Cerebellar nuclear complex (tissue), 1 donor: ENCODE measurements at places on chromosomes 12 and 14.
A peak's percentile ranks its signal among the peaks of the same experiment; 100 is the strongest.

GRCh38 chr14:68154275-68154674, 334.7 kb downstream of the RAD51B start:
- no peak for DNase-seq

DNA sequence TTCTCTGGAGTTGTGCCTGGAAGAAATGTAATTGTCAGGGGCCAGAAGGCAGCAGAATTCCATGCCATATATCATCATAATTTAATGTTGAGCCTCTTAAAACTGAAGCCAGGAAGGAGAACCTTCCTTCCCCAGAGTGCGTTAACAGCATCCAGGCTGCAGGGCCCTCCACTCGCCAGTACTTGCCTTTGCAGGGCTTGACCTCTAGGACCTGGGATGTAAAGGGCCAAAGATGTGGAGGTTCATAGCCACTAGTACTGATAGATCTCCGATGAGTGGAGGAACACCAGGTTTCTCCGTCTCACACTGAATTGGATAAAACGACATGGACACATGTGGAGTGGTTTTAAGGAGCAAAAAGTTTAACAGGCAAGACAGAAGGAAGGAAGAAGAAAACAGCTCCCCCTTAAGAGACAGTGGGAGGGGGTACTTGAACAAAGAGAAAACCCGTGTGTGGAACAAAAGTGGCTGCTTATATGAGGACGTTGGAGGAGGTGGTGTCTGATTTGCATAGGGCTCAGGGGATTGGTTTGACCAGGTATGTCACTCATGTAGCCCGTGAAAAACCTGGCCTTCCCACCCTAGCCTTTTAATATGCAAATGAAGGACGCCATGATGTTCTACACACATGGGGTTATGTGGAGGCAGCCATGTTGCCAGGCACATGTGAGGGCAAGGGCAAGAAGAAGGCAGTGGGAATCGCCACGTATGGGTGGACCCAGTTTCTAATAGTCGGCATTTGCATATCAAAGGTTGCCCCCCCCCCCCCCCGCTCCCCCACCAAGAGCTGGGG, 38.8 kb upstream of the WSCD2 start:
- no peak for DNase-seq

DNA sequence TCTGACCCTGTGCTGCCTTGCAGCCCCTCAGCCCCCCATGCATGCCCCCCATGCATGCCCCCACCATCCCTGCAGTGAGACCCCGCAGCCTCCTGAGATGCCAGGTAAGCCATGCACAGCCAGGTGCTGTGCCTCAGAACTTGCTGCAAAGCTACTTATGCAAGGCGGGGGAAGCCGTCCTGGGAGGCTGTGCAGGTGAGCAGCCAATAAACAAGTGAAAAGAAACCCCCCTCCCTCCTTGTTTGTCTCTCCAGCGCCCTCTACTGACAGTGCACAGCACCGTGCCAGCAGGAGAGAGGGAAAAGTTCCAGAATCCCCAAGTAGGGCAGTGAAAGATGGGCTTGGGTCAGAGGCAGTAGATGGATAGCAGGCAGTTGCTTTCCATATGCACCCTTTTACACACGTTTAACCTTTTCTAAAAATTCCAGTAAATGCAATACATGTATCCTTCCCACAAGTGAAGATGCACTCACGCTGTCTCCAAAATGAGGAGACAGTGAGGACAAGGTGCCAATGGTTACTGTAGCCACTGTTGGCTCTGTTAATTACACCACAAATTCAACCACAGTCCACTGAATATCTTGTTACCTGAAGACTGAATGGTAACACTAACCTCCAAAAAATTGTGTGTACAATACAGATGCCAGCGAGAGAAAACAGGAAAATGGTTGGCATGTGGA, 18.0 kb downstream of the TNFAIP2 start:
- DNase-seq: no peak

DNA sequence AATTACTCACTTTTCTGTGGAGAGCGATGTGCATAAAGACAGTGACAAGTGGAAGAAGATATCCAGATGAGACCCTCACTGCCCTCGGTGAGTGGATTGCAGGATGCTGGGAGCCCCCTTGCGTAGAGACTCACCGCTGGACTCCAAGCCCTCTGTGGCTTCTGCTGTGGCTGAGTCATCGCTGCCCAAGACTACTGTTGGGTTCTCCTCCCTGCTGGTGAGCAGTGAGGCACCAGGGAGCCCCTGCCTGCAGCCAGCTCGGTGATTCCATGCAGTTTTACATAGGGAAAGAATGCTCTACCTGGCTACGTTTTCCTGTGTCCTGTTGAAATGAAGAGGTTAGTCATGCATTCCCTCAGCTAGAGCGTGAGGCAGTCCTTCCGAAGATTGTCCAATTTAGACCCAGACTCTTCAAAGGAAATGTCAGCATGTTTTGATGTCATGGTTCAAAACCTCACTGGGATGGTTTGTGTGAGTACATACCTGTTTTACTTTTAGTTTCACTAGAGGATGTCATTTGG, 28.2 kb downstream of the TRAF3 start:
- no peak for DNase-seq

GRCh38 chr14:22780105-22780679, 13.7 kb downstream of the OXA1L start:
- DNase-seq: no peak

DNA sequence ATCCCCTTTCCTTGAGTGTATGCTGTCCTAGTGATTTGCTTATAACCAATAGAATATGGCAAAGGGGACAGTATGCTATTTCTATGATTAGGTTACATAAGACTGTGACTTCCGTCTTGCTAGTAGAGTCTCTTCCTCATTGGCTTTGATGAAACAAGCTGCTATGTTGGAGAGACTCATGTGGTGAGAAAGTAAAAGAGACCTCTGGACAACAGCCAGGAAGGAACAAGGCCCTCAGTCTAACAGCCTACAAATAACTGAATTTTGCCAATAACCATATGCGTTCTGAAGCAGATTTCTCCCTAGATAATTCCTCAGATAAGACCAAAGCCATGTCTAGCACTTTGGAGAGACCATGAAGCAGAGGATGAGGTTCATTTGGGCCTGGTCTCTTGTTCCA, 134.5 kb upstream of the NAV3 start:
- DNase-seq: no peak

- no peak for DNase-seq
Observed at GRCh38 chr14:90567191-90567590, 170.4 kb downstream of the CALM1 start.

DNA sequence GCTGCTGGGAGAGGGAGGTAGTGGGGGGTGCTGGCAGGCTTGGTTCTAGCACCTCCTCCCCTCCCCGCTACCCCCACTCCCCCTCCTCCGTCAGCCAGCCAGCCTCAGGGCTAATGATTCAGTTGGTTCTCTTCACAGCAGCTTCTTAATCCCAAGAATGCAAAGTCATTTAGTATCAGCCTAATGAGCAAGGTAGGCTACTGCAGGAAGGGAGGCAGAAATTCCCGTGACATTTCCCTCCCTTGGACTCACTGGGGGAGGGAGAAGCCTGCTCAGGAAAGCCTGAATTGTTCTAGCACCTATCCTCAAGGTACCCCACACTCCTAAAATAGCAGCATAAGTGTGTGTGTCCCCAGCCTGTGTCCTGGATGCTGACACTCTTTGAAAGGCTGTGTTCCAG, 29.8 kb downstream of the ITPK1 start:
- DNase-seq: no peak

DNA sequence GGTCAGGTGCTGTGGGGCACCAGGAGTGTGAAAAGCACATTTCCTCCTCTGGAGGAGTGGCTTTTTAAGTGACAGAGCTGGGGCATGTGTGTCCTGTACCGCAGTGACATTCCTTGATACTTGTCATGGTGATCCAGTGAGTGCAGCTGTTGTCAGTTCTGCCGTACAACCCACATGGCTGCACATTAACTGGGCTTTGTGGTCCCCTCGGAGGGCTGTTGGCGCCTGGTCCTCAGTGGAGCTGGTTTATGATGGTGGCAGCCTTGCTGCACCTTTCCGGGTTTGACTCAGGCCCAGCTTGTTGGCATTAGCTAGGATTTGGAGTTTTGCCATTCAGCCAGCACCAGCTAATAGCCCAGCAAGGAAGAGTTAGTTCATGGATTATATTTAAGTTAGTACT, 77.0 kb downstream of the SLC25A47 start:
- DNase-seq: peak; percentile 51

DNA sequence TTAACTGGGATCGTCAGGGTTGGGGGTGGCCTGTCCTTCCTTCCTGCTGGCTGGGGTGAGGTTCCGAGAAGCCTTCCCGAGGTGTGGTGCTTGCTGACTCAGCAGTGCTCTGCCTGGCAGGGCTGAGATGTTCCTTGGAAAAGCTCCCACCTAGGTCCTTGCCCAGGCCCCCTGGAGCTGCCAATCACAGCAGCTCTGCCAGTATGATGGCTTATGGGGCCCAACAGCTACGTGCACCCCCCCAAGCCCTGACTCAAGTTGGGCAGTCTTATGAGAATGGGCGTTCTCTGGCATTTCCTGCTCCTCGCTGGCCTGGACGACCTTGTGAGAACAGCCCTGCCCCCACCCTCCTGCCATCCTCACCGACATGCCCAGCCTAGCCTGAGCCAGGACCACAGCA, 292.2 kb upstream of the CRY1 start:
- no peak for DNase-seq

- DNase-seq: no peak
Observed at GRCh38 chr14:91367173-91368171, 50.1 kb downstream of the CCDC88C start.

DNA sequence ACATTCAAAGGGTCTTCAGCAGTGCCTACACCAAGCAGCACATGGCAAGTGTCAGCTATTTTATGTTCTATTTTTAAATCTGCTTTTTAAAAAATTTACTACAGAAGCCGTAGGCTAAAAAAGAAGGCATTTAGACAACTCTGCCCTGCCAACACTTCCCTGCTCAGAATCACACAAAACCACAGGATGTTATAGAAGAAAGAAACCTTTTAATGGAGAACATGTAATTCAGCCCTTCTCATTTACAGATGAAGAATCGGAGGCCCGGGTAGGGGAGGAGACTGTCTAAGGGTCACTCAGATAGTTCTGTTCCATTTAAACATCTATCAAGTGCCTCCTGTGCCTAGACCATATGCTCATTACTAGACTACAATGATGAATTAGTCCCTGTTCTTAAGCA, 171.8 kb upstream of the NTF3 start:
- no peak for DNase-seq

GRCh38 chr14:89753828-89754412, 200.6 kb downstream of the EFCAB11 start:
- no peak for DNase-seq

DNA sequence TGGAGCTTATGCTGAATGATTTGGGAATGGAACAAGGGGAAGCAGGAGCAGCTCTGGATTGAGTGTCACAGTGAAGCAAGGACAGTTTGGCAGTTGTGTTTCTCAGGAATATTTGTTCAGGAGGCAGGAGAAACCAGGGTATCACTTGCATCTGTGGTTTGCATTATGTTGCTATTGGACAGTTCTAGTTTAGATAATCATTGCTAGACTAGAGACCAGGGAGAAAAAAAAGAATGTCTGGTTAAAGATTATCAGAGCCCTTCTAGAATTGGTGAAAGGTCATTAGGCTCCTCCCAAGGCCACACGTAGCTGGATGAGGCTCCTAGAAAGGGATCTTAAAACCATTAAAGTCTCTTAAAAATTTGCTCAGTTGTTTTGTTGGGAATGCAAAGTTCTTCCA, 17.0 kb upstream of the SRSF5 start:
- no peak for DNase-seq

- DNase-seq: no peak
Observed at GRCh38 chr14:22469538-22470303, 119.3 kb downstream of the DAD1 start.

GRCh38 chr14:78251308-78251707, 81.1 kb downstream of the NRXN3 start:
- no peak for DNase-seq

DNA sequence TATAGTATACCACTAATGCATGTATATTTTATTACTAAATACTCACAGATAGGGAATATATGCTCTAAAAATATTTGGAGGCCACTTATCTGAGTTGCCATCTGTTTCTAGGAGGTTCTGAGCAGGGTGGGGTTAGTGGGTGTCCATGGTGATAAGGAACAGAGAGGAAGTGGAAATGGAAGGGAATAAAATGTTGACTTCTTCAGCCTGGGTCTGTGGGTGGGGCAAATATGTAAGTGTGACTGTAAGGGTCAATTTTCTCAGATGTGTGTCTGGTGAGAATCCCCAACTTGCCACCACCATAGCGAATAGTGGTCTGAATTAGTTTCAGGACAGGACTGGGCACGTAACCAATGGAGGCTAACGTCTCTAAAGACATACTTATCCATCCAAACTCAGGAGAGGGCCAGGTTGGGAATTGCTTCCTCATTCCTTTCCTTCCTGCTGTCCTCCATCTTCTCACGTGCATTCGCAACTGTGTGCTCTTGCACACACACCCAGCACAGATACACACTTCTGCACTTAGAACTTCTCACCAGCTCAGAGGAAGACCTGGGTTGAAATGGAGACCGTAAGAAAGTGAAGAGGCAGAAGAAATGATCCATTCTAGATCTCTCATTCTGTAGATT, 54.2 kb upstream of the GZMB start:
- no peak for DNase-seq

GRCh38 chr14:49961270-49962222, 68.7 kb downstream of the ARF6 start:
- no peak for DNase-seq

DNA sequence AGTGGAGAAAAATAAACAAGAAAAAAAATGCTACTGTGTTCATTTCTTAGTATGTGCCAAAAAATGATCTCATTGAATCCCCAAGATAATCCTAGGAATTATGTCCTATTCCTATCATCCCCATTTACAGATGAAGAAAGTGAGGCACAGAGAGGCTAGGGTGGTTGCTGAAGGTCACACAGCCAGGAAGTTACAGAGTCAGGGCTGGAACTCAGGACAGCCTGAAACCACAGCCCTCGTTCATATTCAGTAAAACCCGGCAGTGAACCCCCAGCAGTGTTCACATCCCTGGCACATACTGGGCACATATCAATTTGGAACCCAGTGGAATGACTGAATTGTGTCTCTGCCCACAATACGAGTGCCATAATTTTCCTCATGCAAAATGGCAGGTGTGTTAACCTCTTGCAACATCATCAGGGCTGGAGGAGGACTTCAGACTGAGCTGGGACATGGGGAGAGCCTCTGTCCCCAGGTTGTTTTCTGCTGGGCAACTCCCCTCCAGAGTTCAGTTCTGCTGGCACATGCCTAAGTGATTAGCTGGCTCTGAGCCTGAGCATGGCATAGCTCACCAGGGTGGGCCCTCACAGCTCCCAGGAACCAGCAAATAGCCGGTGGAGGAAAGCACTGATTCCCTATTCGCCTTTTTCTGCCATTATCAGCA, 2.0 kb upstream of the PPP1CC start:
- no peak for DNase-seq

DNA sequence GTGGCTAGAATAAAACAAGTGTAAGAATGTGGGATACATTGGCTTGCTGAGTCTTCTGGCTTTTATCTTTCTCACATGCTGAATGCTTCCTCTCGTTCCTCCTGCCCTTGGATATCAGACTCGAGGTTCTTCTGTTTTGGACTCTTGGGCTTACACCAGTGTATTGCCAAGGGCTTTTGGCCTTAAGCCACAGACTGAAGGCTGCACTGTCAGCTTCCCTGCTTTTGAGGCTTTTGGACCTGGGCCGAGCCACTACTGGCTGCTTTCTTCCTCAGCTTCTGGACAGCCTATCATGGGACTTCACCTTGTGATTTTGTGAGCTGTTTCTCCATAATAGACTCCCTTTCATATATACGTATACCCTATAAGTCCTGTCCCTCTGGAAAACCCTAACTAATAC, 300.9 kb upstream of the STXBP6 start:
- DNase-seq: no peak

GRCh38 chr14:67911562-67911961, 92.0 kb downstream of the RAD51B start:
- DNase-seq: no peak

- no peak for DNase-seq
Observed at GRCh38 chr14:102323102-102323501, 3.6 kb downstream of the ZNF839 start.

- DNase-seq: no peak
Observed at GRCh38 chr14:51860825-51861499, 550 bp downstream of the GNG2 start.
